Activated T-helper 1 cell treated with Interleukin-2 at 50 U/mL for 16 hours (primary cell): ENCODE measurements at places on chromosomes 4 and X.

- DNase-seq: no peak
Measured at GRCh38 chr4:77471821-77472495, 133.7 kb upstream of the CXCL13 start.

DNA sequence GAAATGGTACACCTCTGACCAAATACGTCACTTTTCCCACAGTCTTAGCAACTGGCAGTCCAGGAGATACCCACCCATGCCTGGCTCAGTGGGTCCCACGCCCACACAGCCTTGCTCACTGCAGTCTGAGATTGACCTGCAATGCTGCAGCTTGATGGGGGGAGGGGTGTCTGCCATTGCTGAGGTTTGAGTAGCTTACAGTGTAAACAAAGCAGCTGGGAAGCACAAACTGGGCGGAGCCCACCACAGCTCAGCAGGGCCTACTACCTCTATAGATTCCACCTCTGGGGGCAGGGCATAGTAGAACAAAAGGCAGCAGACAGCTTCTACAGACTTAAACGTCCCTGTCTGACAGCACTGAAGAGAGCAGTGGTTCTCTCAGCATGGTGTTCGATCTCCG, 52.7 kb downstream of the AMER1 start:
- DNase-seq: no peak

GRCh38 chr4:10184041-10184440, 67.4 kb upstream of the WDR1 start:
- DNase-seq: no peak

DNA sequence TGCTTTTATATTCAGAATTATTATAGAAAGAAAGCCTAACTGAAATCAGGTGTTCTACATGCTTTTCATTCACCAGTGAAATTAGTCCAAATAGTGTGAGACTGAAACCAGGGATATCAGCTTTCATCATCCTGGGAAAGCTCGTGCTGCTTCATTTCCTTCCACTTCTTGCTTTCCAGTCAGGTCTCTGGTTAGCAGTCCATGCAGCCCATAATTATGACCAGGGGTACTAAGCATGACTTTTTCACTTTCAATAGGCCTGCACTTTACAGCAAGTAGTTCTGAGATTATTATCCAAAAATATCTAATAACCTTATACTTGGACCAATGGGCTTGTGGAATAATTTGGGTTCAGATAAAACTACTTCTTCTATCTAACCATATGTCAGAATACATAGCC, 673.2 kb upstream of the MAGEB2 start:
- no peak for DNase-seq

DNA sequence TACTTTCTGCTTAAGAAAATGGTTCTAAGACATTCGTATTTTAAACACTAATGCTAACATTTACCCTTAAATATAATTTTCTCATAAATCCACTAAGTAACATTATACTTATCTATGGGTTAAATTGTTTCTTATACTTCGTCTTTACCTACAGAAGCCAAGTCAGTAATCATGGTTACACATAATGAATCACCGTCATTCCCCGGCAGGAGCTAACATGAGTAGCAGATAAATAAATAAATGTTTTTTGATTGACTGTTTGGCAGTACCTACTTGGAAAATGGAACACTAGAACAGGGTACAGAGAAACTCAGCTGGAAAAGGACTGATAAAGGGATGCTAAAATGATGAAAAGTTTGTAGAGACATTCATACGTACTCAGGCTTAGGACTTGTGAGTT, 430.4 kb downstream of the ACTRT1 start:
- DNase-seq: no peak

GRCh38 chr4:74473155-74473811, 28.3 kb downstream of the AREG start:
- DNase-seq: no peak

GRCh38 chrX:19368576-19368975, 24.8 kb downstream of the PDHA1 start:
- no peak for DNase-seq

DNA sequence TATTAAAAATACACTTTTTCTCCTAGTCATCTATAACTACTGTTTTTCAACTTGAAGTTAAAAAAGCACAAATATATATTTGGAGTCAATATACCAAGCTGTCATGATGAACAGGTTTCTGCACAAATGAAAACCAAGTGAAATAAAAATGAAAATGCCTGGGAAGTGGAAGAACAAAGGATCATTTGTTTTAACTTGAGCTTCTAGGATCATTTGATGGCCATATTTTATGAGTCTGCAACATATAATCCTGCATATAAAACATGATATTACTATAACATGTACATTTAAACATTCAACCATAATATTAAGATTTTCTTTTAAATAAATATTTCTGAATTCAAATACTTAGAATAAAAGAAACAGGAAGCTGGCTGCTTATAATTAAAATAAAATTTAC, 8.5 kb upstream of the ARHGEF38 start:
- no peak for DNase-seq

DNA sequence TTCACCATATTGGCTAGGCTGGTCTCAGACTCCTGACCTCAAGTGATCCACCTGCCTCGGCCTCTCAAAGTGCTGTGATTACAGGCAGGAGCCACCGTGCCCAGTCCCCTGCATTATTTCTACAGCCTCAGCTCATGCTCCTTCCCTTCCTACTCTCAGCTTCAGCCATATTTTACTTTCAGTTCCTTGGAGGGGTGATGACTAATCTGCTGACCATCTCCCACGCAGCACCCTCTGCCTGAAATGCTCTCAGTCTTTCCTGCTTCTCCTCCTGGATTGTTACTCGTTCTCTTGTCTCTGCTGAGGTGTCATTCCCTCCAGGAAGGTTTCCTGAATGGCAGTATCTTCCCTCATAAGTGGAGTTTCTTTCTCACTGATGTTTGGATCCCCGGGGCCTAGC, 63.3 kb downstream of the MOSPD2 start:
- DNase-seq: no peak

GRCh38 chr4:14452001-14452400, 550.3 kb upstream of the CPEB2 start:
- no peak for DNase-seq

- DNase-seq: no peak
Measured at GRCh38 chr4:94871644-94872305, 114.0 kb downstream of the BMPR1B start.

- DNase-seq: no peak
Measured at GRCh38 chr4:140297221-140297570, 76.2 kb upstream of the SCOC start.

GRCh38 chrX:120251471-120252011, 929 bp downstream of the ZBTB33 start:
- no peak for DNase-seq

DNA sequence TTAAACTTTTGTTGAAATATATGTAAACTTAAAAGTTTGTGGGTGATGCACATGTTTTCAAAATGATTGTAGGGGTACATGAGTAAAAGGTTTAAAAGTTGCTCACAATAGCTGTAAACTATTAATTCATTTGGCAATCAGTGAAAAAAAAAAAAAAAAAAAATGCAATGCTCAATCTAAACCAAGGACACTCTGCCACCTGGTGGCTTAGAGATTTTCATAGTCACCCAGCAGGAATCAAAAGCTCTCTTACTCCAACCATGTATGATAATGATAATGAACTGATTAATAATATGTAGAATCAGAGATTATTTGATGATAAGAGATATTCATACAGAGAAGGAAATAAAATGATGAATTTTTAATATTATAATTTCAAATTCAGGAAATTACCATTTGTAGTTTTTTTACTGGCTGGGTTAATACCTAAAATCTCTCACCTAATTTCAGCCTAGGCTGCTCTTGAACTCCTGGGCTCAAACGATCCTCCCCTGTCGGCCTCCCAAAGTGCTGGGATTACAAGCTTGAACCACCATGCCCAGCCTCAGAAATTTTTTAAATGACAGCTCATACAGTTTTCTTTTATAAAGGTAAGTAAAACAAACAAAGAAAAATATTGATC, 46.9 kb upstream of the SLC25A4 start:
- DNase-seq: no peak

DNA sequence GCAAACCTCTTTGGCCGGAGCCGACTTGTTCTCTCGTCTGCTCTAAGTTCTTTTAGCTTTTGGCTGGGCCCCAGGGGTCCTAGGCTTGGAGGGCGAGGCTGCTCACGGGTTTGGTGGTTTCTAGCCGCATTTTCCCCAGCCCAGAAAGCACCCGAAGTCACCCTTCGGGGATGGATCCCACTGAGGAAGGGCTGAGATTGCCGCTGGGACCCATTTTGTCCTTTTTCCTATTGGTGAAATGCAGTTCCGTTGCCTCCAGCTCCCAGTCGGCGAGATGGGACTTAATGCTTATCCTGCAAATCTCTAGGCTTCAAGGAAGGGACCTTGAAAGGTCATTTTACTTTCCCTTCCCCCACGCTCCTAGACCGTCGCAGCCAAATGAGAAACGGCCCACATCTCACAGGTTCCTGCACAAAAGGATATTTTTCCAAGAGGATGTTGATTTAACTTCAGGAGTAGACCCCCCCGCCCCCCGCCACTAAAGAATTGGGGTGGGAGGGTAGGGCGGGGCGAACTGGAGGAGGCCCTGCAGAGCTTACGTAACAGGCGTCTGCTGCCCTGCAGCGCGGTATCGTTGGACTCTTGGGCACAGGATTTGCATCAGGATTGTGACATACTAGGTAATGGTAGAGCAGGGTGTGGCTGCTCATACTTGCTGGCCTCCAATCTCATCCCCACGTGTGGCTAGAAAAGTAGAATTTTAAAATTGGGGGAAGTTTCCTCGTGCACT, 564 bp downstream of the PGK1 start:
- no peak for DNase-seq

GRCh38 chr4:26069218-26069617, 155.2 kb downstream of the SMIM20 start:
- DNase-seq: no peak

DNA sequence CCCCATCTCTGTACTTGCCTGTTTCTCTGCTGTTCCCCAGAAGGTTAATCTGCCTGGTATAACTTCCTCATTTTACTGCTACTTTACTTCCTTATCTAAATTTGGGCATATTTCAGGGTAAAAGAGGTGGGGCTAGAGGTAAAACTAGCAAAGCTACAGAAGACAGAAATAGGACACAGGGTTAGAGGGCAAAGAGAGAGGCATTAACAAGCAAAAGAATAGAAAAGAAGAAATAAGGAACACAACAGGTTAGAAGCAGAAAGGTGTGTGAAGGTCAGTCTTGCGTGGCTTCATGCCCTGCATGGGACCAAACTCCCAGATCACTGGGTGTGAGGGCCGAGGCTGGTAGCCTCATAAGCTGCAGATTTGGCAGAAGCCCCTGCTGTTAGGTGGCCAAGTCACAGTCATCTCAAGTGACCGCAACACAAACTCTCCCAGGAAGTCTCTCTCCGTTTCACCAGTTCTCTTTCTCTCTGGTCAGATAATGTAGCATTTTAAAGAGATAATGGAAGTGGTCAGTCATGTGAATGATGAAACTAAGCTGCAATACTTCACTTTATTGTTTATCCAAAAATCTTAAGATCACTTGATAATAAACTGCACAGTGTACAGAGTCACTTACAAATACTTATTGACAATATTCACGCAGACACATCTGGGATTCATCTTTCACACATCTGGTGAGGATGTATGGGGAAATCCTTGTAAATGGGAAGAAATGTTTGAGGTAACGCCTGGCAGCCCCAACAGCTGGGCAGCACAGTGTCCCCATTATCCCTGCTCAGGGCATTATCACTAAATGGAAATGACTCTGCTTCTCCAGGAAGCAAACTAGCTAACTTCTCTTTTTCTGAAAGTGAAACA, 16.4 kb downstream of the TMEM154 start:
- no peak for DNase-seq

GRCh38 chrX:135463937-135464336, 42.2 kb downstream of the SMIM10L2A start:
- no peak for DNase-seq

DNA sequence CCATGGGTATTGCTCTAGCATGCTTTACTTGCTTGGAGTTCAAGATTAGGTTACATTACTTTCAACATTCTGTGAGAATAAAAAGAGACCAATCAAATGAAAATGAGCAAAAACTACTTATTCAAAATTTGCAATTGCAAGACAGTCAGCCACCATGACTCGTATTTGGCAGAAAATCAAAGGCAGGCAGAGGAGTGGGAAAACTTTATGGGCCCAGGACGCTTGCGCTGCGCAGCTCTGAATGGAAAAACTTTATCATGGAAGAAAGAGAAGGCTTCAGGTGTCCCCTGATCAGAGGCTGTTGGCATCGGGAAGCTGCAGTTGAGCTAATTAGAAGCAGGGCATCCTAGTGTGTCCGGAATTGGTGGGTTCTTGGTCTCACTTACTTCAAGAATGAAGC, 250.6 kb downstream of the USP46 start:
- DNase-seq: no peak

GRCh38 chr4:99008051-99008450, 12.5 kb downstream of the METAP1 start:
- DNase-seq: no peak

- DNase-seq: no peak
Measured at GRCh38 chrX:136255541-136255940, 4.3 kb upstream of the MAP7D3 start.

DNA sequence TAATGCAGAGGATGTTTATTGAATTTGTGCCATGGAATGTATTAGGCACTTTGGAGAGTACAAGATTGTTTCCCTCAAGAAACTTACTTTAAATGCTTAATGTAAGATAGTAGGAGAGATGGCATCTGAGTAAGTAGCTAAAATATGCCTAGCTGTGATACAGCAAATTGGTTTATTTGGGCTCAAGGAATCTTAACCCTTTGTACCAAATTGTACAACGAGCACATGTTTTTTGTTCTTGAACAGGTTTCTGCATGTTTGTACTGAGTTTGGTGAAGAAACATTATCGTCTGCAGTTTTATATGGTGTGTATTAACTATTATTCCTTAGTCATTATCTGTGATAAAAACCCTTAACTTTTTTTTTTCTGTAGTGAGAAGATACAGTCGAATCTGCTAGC, 48.6 kb downstream of the CDS1 start:
- DNase-seq: no peak

DNA sequence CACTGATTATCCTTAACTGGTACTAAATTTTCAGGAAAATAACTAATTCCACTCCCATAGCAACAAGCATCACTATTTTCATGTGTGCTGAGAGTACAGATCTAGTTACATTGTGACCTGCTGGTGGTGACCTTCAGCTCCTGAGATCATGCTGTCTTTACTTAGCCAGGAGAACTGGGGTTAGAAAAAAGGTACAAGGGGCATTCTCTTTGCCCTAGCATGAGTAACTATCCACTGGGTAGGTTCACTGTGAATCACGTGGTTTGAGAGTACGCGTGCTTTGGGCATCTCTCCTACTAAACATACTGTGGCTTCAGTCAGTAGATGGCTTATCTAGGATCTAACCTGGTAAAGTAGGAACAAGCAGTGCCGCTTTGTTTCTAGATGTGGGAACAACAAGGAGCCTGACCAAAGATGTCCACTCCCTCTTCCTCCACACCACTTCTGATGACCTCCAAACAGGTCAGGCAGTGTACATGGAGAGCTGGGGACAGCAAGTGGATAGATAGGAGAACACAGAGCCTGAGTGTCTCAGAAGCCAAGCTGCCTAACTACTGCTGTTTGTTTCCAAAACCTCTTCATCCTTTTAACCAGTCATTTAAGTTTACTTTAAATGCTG, 90.2 kb downstream of the CBR4 start:
- DNase-seq: no peak
